ENCODE measurements at places on chromosomes 16 and 17. TPM values are rescaled to one million over a fixed set of nuclear protein-coding genes. Genes with fewer than 3 reads are reported as not detected.

TTYH2 gene
- 0.32 TPM for total RNA-seq

PSMB3 gene
- total RNA-seq = 517 TPM

DNA sequence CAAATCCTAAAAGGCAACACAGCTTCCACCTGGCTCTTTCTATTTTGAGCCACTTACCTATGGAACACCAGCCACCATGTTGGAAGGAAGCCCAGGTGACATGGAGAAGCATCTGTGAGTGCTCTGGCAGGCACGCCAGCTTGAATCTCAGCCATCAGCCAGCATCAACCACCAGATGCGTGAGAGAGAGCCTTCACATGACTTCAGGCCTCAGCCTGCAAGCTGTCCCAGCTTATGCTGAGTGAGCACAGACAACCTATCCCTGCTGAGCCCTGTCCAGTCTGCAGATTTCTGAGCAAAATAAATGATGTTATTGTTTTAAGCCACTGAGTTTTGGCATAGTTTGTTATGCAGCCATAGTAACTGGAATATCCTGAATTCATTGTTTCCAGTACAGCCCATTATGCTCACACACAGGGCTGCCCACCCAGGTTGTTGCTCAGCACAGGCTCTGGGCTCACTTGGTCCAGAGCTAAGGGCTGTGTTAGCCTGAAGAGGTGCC, 35.1 kb downstream of the TMEM238L start:
- no peak for DNase-seq

DNA sequence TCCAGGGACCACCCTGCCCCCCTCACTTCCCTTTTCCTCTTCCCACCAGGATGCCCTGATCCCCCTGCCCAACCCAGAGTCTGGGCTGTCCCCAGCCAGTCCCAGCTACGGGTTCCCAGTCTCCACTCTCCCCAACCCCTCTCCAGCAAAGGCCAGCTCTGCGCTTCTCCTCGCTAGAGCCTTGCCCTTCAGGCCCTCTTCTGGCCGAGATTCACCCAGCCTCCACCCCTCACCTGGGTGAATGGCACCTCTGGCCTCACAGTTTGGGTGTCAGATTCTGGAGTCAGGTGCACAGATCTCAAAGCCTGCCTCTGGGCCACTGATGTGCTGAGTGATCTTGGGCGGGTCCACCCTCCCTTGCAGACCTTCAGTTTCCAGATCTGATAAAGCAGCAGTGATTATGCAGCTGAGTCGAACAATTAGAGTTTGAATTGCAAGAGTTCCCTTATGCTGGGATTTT, 185.6 kb upstream of the TNRC6C start:
- no peak for DNase-seq

DNA sequence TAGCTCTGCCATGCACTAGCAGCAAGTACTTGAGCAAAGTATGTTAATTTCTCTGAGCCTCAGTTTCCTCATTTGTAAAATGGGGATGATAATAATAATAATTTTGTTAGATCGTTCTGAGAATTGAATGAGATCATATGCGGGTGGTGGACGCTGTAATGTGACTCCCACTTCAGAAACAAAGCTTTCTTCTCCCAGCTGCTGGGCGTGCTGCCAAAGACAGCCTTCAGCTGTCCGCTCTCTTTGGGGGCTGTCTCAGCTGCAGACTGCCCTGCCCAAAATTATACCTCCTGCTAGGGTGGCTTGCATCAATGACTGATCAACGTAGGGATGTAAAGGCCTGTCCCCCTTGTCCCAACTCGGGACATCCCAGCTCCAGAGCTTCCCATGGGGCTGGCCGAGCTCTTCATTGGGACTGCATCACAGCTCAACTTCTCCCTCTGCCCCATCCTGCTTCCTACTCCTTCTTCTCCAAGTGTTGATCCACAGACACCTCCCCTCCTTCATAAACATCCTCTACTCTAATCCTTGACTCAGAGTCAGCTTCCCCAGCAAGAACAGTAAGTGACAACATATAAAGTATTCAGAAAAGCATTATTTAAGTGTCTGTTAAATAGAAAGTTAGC, 30.7 kb upstream of the CDH5 start:
- DNase-seq = no peak

Data from HepG2 (cell line).